ENCODE measurements at places on chromosomes 2 and 18. TPM values are rescaled to one million over a fixed set of nuclear protein-coding genes. Genes with fewer than 3 reads are reported as not detected.

The EVA1A gene
- 48.0 TPM for total RNA-seq

The NEB gene
- total RNA-seq: 0.94 TPM

The TMEM169 gene
- total RNA-seq: 0.47 TPM

The CHRND gene
- not detected for total RNA-seq

The MGAT4A gene
- 4.6 TPM for total RNA-seq

The ANKRD30BL gene
- total RNA-seq: not detected

The GEN1 gene
- total RNA-seq: 2.8 TPM

The LYG2 gene
- total RNA-seq: not detected

The GAD1 gene
- total RNA-seq: 0.23 TPM

The TMEM37 gene
- total RNA-seq: not detected

The SP5 gene
- not detected for total RNA-seq

The VWC2L gene
- total RNA-seq: not detected

The GPR35 gene
- 0.23 TPM for total RNA-seq

The MOCOS gene
- 4.7 TPM for total RNA-seq

The PTPRN gene
- total RNA-seq: 9.0 TPM

The KCNG2 gene
- 0.12 TPM for total RNA-seq

The SRD5A2 gene
- not detected for total RNA-seq

The SLC39A10 gene
- total RNA-seq: 41.7 TPM

The TPO gene
- not detected for total RNA-seq

The TRIB2 gene
- total RNA-seq: 35.1 TPM

The PFN4 gene
- not detected for total RNA-seq

The SERPINB13 gene
- not detected for total RNA-seq

The CRYGD gene
- not detected for total RNA-seq

The CLEC4F gene
- not detected for total RNA-seq

The MEIS1 gene
- 29.5 TPM for total RNA-seq

The TSGA10 gene
- total RNA-seq: 2.5 TPM

The GREB1L gene
- total RNA-seq: 0.23 TPM

The TFPI gene
- total RNA-seq: 80.2 TPM

The DAW1 gene
- total RNA-seq: 9.5 TPM

The SALL3 gene
- total RNA-seq: not detected

The SERPINB10 gene
- total RNA-seq: not detected

The CD8B2 gene
- 0.23 TPM for total RNA-seq

The INPP5D gene
- total RNA-seq: 0.83 TPM

The SEC11C gene
- total RNA-seq: 8.7 TPM

The KCNK3 gene
- 1.1 TPM for total RNA-seq

The TDRD15 gene
- not detected for total RNA-seq

All from smooth muscle cell of the coronary artery (primary cell).